ENCODE measurements at places on chromosomes 4 and X.

- peak; percentile 28 for DNase-seq
Measured at GRCh38 chrX:56569378-56570057, 6.1 kb downstream of the UBQLN2 start.

DNA sequence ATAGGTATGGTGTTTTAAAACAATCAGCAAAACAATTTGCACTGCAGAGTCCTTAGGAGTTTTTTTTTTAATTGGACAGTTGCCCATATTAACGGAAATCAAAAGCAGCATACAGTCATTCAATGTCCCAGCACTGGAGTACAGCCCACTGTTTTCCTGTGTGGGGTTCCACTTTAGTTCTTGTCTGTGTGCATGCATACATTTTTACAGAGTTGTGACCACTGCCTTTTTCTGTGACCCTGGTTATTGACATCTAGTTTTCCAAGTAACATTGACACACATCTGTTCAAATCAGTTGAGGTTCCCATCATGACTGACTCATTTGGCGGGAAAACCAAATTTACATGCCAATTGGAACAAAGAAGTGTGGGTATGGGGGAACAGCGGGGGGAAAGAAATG lies 83.3 kb downstream of the HPRT1 start:
- DNase-seq = no peak

DNA sequence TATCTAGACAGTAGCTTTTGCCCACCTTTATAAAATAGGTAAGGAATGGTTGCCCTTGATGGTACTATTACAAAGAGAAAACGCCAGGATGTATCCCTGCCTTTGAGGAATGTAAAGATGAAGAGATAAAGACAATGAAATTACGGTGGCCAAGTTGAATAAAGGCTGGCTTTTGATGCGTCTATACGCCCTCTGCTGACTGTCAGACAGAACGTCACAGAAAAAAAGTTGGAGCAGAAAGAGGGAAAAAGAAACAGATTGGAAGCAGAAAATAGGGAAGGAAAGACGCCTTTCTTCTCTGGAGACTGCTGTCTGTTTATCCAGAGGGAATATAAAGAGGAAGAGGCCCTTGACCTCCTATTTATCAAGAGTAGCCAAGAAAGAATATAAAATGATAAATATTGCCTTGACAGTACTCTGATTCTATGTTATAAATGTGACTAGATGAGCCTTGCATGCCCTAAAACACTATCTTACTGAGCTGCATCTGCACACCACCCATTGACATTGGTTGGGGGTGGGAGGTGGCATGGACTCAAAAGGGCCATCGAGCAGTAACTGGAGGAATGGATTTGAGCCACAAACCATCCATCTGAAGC lies 30.6 kb downstream of the PCDH19 start:
- DNase-seq = no peak

DNA sequence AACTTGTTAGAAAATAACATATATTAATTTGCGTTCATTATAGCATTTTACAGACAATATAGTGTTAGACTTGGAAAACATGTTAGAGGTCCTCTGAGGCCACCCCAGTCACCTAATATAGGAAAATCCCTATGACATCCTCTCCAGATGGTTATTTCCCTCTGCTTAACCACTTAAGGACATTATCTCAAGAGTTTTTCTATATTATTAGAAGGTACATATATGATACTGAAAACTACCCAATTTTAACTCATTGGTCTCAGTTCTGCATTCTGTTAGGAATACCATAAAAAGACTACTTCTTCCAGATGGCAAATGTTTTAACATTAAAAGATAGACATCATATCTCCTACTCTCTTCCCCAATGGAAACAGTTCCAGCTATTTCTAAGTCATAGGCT lies 21.4 kb downstream of the PTPN13 start:
- DNase-seq = no peak

DNA sequence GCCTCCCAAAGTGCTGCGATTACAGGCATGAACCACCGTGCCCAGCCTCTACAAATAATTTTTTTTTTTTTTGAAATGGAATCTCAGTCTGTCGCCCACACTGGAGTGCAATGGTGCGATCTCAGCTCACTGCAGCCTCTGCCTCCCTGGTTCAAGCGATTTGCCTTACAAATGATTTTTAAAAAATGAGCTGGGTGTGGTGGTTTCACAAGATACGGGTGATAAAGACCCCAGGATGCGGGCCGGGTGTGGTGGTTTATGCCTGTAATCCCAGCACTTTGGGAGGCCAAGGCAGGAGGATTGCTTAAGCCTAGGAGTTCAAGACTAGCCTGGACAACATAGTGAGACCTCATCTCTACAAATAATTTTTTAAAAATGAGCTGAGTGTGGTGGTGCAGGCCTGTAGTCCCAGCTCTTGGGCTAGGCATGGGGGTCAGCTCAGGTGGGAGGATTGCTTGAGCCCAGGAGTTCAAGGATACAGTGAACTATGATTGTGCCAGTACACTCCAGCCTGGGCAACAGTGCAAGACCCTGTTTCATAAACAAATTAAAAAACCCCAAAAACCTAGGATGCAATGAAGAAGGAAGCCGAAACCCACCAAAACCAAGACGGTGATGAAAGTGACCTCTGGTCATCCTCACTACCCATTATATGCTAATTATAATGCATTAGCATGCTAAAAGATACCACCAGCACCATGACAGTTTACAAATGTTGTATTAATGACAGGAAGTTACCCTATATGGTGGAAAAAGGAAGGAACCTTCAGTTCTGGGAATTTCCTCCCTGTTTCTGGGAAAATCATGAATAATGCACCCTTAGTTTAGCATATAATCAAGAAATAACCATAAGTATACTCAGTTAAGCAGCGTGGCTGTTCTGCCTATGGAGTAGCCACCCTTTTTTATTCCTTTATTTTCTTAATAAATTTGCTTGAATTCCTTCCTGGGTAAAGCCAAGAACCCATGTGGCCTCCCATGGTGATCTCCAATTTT lies 27.7 kb downstream of the PDGFRA start:
- DNase-seq = no peak

- DNase-seq = no peak
Measured at GRCh38 chr4:96150466-96150865, 310.6 kb downstream of the PDHA2 start.

GRCh38 chr4:107712236-107712635 lies 7.8 kb downstream of the PAPSS1 start:
- no peak for DNase-seq

GRCh38 chr4:158208963-158209640 lies 1.2 kb upstream of the TMEM144 start:
- no peak for DNase-seq
